ENCODE measurements at places on chromosomes 12 and 14.

DNA sequence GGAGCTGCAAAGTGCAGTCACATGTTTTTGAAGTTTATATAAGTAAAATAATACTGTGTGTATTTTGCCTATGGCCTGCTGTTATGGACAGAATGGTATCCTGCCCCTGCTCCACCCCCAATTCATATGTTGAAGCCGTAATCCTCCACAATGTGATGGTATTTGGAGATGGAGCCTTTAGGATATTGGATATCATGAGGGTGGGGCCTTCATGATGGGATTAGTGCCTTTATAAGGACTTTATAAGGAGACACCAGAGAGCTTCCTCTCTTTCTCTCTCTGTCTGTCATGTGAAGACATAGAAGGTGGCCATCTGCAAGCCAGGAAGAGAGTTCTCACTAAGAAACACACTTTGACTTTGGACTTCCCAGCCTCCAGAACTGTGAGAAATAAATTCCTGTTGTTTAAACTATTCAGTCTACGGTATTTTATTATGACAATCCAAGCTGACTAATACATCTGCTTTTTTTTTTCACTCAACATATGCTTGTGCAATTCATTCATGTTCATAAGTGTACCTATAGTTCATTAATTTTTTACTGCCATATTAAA, 3.1 kb upstream of the CHPT1 start:
- DNase-seq, result no peak

- DNase-seq, result no peak
Measured at GRCh38 chr14:96097752-96098151, 58.6 kb downstream of the C14orf132 start.

GRCh38 chr14:28742171-28742846, 24.3 kb upstream of the FOXG1 start:
- no peak for DNase-seq

- DNase-seq, result no peak
Measured at GRCh38 chr12:119744900-119745606, 77.1 kb downstream of the PRKAB1 start.

DNA sequence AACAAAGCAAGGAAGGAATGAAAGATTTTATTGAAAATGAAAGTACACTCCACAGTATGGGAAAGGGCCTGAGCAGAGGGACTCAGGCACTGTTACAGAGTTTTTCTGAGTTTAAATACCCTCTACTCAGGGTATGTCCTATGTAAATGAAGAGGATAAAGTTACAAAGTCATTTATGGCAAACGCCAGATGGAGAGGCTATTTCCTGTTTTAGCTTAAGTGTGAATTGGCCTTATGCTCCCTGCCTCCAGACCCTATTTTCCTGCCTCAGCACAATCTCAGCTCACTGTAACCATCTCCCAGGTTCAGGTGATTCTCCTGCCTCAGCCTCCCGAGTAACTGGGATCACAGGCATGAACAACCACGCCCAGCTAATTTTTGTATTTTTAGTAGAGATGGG, 6.8 kb upstream of the PHC1 start:
- DNase-seq, result no peak

GRCh38 chr12:130240831-130241590, 78.7 kb downstream of the FZD10 start:
- no peak for DNase-seq
